Stimulated activated CD8-positive, alpha-beta memory T cell treated with anti-CD3 and anti-CD28 coated beads, Interleukin-2, amount 100 ng/mL, for 48 hours (primary cell): ENCODE measurements at places on chromosomes 12 and 14.

GRCh38 chr12:47504775-47505446 is 200.9 kb downstream of the RPAP3 start:
- no peak for DNase-seq

GRCh38 chr12:81378601-81379285 is 300.9 kb downstream of the ACSS3 start:
- DNase-seq = no peak

DNA sequence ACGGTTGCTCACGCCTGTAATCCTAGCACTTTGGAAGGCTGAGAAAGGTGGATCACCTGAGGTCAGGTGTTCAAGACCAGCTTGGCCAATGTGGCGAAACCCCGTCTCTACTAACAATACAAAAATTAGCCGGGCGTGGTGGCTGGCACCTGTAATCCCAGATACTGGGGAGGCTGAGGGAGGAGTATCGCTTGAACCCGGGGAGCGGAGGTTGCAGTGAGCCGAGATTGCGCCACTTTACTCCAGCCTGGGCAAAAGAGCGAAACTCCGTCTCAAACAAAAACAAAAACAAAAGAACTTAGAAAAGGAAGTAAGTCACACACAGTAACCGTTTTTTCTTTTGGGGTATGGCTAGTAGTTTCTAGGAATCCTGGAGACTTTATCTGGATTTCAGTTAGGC is 1.7 kb upstream of the PALS1 start:
- DNase-seq = no peak

DNA sequence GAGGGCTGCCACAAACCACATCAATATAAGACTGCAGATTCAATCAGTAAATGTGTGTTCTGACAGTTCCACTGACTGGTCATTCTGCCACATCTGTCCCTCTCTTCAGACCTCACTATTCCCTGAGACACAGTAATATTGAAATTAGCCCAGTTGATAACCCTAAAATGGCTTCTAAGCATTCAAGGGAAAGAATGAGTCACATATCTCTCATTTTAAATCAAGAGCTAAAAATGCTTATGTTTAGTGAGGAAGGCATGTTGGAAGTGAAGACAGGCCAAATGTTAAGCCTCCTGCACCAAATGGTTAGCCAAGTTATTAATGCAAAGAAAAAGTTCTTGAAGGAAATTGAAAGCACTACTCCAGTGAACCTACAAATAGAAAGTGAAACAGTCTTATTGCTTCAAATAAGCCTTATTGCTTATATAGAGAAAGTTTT is 24.5 kb upstream of the KIF21A start:
- no peak for DNase-seq

DNA sequence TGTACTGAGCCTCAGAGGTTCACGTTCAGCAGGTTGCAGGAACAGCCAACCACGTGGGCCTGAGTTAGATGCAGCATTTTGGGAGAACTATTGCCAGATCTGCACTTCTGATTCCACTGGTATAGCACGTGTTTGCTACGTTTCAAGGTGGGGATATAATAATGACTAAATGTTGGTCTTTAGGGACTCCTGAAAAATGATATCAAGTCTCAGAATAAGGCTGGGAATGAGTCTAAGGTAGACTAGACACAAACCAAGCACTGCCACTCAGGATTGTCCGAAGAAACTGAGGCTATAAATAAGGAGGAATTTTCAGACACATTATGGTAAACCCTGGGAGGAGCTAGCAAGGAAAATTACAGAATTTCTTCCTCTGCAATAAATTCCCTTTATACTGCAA is 98.1 kb downstream of the ESR2 start:
- DNase-seq = no peak

GRCh38 chr12:26114720-26115401 is 10.0 kb downstream of the BHLHE41 start:
- no peak for DNase-seq

DNA sequence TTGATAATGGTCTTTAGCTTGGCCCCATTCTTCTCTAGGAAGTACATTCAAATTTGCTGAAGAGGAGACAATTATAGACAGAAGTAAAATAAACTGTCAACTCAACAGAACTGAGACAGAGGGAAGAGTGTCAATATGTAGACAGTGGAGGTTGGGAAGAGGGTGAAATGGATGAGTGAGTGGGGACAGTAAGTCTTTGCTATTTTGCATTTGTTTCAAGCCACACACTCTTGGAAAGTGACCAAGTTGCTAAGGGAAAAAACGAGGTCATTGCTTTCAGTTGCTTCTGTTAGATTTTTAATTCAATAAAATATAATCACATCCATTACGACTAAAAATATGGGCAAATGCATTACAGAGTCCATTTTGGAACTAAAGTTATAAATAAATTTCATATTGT is 47.8 kb downstream of the BTBD7 start:
- no peak for DNase-seq

DNA sequence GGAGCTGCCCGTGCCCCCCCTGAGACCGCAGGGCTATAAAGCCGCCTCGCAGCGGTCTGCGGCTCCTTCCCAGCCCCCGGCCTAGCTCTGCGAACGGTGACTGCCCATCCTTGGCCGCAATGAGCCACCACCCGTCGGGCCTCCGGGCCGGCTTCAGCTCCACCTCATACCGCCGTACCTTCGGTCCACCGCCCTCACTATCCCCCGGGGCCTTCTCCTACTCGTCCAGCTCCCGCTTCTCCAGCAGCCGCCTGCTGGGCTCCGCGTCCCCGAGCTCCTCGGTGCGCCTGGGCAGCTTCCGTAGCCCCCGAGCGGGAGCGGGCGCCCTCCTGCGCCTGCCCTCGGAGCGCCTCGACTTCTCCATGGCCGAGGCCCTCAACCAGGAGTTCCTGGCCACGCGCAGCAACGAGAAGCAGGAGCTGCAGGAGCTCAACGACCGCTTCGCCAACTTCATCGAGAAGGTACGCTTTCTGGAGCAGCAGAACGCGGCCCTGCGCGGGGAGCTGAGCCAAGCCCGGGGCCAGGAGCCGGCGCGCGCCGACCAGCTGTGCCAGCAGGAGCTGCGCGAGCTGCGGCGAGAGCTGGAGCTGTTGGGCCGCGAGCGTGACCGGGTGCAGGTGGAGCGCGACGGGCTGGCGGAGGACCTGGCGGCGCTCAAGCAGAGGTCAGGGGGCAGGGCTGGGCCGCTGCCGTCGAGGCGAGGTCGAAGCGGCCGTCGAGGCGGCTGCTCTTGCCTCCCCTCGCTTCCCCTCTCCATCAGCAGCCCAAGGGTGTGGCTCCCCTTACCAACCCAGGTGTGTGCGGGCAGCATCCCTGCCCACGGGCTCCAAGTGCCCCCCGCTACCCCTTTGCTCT is at the start of gene PRPH:
Gene PRPH (plus strand): TSS at position 66 of the 855 bp plus-strand sequence. CDS start 54 bp downstream, at position 120.
- DNase-seq = no peak

- no peak for DNase-seq
Observed at GRCh38 chr14:105147671-105148603, 20.6 kb downstream of the JAG2 start.

- no peak for DNase-seq
Observed at GRCh38 chr12:93287149-93287548, 90.6 kb upstream of the NUDT4 start.

- DNase-seq = no peak
Observed at GRCh38 chr14:99573436-99574098, 30.4 kb downstream of the CCDC85C start.
